ENCODE measurements at places on chromosomes 7 and 10.

DNA sequence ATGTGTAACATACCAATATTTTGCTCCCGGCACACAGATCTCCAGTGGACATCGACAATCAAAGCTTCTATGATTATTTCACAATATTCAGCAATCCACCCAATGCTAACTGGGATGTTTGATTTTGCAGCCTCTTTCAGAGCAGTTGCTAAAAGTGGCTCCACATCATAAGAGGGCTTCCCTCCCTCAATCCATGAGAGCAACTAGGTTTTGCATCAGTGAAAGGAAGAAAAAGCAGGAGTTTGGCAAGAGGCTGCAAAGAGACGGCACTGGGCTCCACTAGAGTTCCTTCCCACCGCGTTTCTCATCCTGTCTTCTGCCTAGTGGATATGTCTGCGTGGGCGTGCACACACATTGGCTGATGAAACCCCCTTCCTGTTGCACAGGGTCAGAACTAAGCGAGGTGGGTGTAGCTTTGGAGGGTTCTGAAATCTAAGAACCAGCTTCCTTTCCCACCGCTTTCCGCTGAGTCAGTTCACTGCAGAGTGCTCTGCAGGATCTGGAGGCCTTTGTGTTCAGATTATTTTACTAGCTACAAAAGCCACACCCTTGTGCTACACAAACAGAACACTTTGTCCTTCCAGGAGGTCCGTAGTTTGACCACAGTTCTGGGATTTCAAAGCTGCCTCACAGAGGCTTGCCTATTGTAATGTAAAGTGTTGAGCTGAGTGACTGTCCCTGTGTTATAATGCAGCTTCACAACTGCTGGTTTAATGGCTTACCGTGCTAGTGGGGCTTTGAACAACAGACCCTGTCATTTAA lies 28.1 kb downstream of the ARL4A start:
- H3K36me3 ChIP-seq, result no peaks in the 10 kb centered on the region
- H3K4me1 ChIP-seq, result peaks cover 45% of the 10 kb centered on the region
- H3K4me3 ChIP-seq, result peak overlapping the region; percentile 29
- no peak overlapping the region for H3K27ac ChIP-seq

DNA sequence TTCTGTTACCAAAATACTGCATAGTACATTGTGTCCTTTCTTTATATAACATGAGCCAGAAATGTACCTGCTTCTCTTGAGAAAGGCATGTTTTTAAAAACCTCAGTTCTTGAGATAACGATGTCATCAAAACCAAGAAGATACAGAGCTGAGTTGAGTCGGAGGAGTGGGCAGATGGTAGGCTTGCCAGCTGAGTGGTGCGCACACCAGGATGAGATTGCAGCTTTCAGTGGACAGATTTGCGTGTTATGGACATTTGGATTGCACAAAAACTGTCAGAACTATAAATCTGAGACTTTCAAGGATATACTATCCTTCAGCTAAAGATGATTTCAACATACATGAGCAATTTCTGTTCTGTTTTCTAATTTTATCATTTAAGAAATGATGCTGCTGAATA lies 25.0 kb downstream of the PRKAR2B start:
- no peak overlapping the region for H3K4me3 ChIP-seq
- H3K36me3 ChIP-seq, result no peaks in the 10 kb centered on the region
- no peaks in the 10 kb centered on the region for H3K4me1 ChIP-seq
- H3K27me3 ChIP-seq, result no peaks in the 10 kb centered on the region
- H3K27ac ChIP-seq, result no peak overlapping the region

GRCh38 chr10:79116801-79117723 lies 48.3 kb downstream of the ZMIZ1 start:
- peak overlapping the region; percentile 27 for H3K27ac ChIP-seq
- no peak overlapping the region for H3K4me3 ChIP-seq
- peaks cover 44% of the 10 kb centered on the region for H3K4me1 ChIP-seq
- peaks cover 8% of the 10 kb centered on the region for H3K36me3 ChIP-seq
- H3K27me3 ChIP-seq, result no peaks in the 10 kb centered on the region

DNA sequence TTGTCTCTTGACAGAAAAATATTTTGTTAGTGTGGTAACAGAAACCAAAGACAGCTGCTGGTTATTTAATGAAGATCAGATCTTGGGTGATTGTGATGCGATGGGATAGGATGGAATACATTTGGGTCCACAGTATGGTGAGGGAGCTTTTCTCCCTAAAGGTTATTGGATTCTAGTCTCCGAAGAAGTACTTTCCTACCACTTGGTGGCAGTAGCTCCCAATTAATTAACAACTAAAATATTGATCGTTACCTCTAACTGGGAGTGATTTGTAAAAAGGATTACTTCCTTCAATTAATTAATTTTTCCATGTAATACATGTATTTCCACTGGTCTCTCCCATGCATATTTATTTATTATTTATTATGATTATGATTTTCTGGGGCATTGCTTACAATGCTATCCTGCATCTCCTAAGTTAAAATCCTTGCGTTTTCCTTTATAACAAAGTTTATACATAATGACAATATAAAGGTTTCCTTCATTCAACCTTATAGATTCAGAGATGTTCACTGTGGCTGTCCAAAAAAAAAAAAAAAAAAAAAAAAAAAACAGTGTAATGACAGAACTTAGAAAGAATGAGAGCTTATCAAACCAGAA lies 25.6 kb downstream of the TMEM196 start:
- no peaks in the 10 kb centered on the region for H3K4me1 ChIP-seq
- H3K36me3 ChIP-seq, result no peaks in the 10 kb centered on the region
- peaks cover 6% of the 10 kb centered on the region for H3K27me3 ChIP-seq

GRCh38 chr7:28672397-28672797 lies 260.1 kb downstream of the CREB5 start:
- no peak for DNase-seq
- no peak overlapping the region for H3K4me3 ChIP-seq
- H3K4me1 ChIP-seq, result no peaks in the 10 kb centered on the region
- no peak overlapping the region for H3K27ac ChIP-seq

GRCh38 chr10:44725404-44725803 lies 185.7 kb upstream of the TMEM72 start:
- no peak for DNase-seq
- no peaks in the 10 kb centered on the region for H3K4me1 ChIP-seq
- no peaks in the 10 kb centered on the region for H3K36me3 ChIP-seq
- no peak overlapping the region for H3K27ac ChIP-seq
- H3K27me3 ChIP-seq, result no peaks in the 10 kb centered on the region

DNA sequence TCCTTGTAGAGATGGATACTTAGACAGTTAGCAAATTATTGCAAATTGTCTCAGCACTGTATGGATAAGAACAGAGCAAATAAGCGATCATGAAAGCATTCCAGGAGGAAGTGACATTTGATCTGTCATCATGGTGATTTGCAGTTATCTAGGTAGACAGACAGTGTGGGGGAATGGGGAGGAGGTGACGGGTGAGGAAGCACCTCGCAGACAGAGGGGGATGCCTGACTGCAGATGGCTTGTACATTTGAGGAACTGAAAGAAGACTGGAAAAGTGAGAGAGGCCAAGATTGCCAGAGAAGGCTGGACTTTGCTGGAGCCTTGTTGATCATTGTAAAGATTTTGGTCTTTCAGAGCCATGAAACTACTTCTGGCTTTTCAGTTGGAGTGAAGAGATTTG lies 318.2 kb upstream of the CELF2 start:
- H3K27me3 ChIP-seq, result peaks cover 11% of the 10 kb centered on the region
- peaks cover 7% of the 10 kb centered on the region for H3K36me3 ChIP-seq
- no peak for DNase-seq

- DNase-seq, result no peak
- peaks cover 90% of the 10 kb centered on the region for H3K4me1 ChIP-seq
- H3K36me3 ChIP-seq, result no peaks in the 10 kb centered on the region
- peak overlapping the region; percentile 80 for H3K4me3 ChIP-seq
- no peaks in the 10 kb centered on the region for H3K27me3 ChIP-seq
These were observed 7.9 kb downstream of the ESYT2 start for GRCh38 chr7:158821171-158822031.

DNA sequence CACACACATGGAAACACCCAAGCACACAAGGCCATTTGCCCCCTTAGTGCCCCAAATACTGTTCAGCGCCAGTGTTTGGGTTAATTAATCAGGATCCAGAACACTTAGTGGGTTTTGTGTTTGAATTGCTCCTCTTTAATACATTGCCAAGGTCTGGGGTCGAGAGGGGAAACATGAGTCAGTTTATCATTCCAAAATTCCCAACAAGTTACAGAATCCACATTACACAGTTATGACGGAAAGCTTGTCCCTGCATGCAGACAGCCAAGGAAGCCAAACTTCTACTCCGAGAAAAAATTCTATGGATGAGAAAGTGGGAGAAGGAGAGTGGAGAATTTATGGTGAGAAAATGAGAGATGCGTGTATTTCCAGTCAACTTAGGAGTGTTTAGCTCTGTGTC lies 189.0 kb downstream of the NPSR1 start:
- no peak for DNase-seq
- H3K27me3 ChIP-seq, result peaks cover 32% of the 10 kb centered on the region
- H3K4me1 ChIP-seq, result peaks cover 7% of the 10 kb centered on the region
- no peak overlapping the region for H3K4me3 ChIP-seq
- H3K36me3 ChIP-seq, result no peaks in the 10 kb centered on the region

GRCh38 chr7:148856578-148856881 lies 27.6 kb downstream of the EZH2 start:
- DNase-seq, result no peak
- H3K4me1 ChIP-seq, result peaks cover 9% of the 10 kb centered on the region
- H3K36me3 ChIP-seq, result no peaks in the 10 kb centered on the region
- H3K4me3 ChIP-seq, result no peak overlapping the region
- peak overlapping the region; percentile 3 for H3K27ac ChIP-seq

- H3K36me3 ChIP-seq, result no peaks in the 10 kb centered on the region
- H3K27me3 ChIP-seq, result peaks cover 9% of the 10 kb centered on the region
- no peak overlapping the region for H3K4me3 ChIP-seq
These were observed 145.9 kb downstream of the SH3PXD2A start for GRCh38 chr10:103709341-103709920.

DNA sequence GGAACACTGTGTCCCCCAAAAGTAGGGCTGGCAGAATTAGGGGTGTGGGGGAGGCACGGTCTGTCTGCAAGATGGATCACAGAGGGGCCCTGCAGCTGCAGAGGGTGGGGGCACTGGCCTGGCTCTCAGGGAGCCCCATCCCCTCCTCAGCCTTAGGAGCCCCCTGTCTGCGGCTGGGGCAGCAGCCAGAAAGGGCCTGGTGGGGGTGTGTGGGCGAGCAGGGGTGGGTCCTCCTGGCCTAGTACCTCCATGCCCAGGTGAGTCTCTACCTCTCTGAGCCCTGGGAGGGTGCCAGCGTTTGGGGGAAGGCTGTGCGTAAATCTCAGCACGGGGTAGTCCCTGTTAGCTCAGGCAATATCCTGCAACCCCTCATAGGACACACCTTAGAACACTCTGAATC lies 280.5 kb upstream of the PPP2R2D start:
- H3K27me3 ChIP-seq, result peaks cover 8% of the 10 kb centered on the region
- no peak for DNase-seq
- H3K4me1 ChIP-seq, result no peaks in the 10 kb centered on the region
- H3K27ac ChIP-seq, result no peak overlapping the region
- H3K36me3 ChIP-seq, result no peaks in the 10 kb centered on the region

DNA sequence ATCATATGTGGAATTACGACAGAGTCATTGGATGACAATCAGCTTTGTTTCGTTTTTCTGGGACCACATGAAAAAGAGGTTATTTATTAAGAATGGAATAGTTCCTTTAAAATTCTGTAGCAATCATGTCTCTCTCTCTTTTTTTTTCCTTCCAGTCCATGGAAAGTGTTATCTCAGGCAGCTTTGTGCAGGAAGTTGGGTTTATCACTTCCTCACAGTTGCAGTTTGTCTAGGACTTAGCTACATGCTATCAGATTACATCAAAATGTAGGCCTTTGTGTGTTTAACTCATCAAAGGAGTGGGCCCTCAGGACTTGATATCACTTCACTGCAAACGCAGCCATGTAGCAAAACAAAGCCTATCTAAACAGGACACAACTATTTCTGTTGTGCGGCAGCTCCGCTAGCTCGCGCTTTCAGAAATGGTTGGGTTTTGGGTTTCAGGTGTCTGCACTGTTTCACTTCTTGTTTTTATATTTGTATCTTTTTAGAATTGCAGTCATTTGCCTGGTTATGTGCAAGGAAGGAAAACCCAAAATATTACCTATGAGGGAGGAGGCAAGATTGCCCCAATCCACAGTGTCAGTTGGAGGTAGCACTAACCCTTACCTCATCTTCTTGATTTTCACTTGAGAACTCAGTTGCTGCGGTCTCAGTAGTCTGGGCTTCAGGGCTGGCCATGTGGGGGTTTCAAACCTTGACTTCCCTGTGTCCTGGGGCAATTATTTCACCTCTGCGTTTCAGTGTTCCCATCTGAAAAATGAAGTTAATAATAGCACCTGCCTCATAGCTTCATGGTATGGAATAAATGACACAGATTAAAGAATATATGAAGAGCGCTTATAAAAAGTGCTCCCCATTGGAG lies 66.7 kb downstream of the HHEX start:
- H3K4me3 ChIP-seq, result peak overlapping the region; percentile 48
- no peak for DNase-seq
- H3K4me1 ChIP-seq, result peaks cover 2% of the 10 kb centered on the region
- H3K27me3 ChIP-seq, result no peaks in the 10 kb centered on the region
- no peaks in the 10 kb centered on the region for H3K36me3 ChIP-seq
- no peak overlapping the region for H3K27ac ChIP-seq

GRCh38 chr7:36615852-36616540 lies 108.3 kb downstream of the AOAH start:
- no peaks in the 10 kb centered on the region for H3K27me3 ChIP-seq
- peaks cover 52% of the 10 kb centered on the region for H3K36me3 ChIP-seq
- no peak for DNase-seq
- H3K4me3 ChIP-seq, result no peak overlapping the region
- no peak overlapping the region for H3K27ac ChIP-seq
- peaks cover 27% of the 10 kb centered on the region for H3K4me1 ChIP-seq

- no peak overlapping the region for H3K4me3 ChIP-seq
- no peaks in the 10 kb centered on the region for H3K36me3 ChIP-seq
- no peak overlapping the region for H3K27ac ChIP-seq
- no peaks in the 10 kb centered on the region for H3K4me1 ChIP-seq
- H3K27me3 ChIP-seq, result peaks cover 17% of the 10 kb centered on the region
- DNase-seq, result no peak
These were observed 101.3 kb upstream of the GHITM start for GRCh38 chr10:84038035-84038434.

- no peak overlapping the region for H3K4me3 ChIP-seq
- no peaks in the 10 kb centered on the region for H3K36me3 ChIP-seq
- no peak for DNase-seq
- H3K4me1 ChIP-seq, result no peaks in the 10 kb centered on the region
- H3K27me3 ChIP-seq, result no peaks in the 10 kb centered on the region
These were observed 50.4 kb downstream of the TFEC start for GRCh38 chr7:115980159-115980558.

DNA sequence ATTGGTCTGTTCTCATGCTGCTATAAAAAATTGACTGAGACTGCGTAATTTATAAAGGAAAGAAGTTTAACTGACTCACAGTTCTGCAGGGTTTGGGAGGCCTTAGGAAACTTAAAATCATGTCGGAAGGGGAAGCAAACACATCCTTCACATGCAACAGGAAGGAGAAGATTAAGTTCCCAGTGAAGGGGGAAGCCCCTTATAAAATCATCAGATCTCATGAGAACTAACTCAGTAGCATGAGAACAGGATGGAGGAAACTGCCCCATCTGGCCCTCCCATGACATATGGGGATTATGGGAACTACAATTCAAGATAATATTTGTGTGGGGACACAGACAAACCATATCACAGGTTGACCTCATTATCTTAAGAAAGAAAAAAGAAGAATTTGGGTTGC lies 134.5 kb downstream of the PPP1R3A start:
- no peak overlapping the region for H3K27ac ChIP-seq
- no peaks in the 10 kb centered on the region for H3K27me3 ChIP-seq
- no peaks in the 10 kb centered on the region for H3K36me3 ChIP-seq
- no peaks in the 10 kb centered on the region for H3K4me1 ChIP-seq
- DNase-seq, result no peak

- no peak overlapping the region for H3K27ac ChIP-seq
- no peak for DNase-seq
- no peaks in the 10 kb centered on the region for H3K4me1 ChIP-seq
- H3K36me3 ChIP-seq, result no peaks in the 10 kb centered on the region
These were observed 536.5 kb downstream of the TNS3 start for GRCh38 chr7:47045207-47046051.
